ENCODE measurements at places on chromosomes 2 and 18.

GRCh38 chr2:98903767-98904485, 32.1 kb downstream of the CRACDL start:
- no peak for DNase-seq

GRCh38 chr2:61702088-61702467, 151.8 kb downstream of the FAM161A start:
- DNase-seq = no peak

DNA sequence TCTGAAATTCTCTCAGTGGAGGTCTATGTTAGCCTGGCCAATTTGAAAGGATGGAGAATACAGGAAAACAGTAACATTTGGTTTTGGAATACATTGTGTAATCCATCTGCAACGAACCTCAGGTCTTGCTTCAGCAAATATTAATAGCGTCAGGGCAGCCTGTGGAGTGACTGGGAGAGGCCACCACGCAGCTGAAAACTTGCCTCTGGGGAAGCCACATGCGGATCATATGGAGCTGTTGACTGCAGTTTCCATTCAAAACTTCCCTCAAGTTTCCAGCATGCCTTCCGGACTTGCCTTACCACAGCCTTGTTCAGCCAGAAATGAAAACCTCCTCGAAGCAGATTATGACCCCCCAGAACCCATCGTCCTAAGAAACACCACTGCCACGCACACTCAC, 25.7 kb downstream of the BCL11A start:
- DNase-seq = no peak

DNA sequence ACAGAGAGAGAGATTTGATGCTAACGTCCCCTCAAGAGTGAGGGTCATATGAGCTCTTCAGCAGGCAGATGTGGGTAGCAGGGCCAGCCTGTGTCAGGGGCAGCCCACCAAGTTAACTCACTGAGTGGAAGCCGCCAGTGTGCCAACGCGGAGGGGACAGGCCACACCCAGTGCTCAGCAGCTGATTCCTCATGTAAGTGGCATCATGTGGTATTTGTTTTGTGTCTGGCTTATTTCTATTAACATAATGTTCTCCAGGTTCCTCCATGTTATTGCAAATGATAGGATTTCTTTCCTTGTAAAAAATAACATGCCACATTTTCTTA, 4.0 kb downstream of the IMP4 start:
- no peak for DNase-seq

DNA sequence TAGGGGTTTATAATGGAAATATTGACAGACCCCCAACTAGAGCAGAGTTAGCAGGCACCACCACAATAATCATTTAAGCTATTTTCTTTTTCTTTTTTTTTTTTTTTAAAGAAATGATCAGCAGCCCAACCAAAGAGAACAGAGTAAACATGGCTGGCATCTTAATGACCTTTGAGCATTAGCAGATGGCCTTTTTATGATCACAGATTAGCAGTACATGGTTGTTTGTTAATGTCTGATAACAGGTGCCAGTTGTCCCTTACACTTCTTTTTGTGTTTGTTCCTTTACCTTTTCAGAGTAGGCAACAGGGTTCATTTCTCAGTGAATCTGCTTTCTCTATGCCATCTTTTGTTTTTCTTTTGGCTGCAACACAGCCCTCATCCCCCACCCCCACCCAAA, 747.0 kb downstream of the BCL11A start:
- DNase-seq = no peak

Data from GM18507 (cell line).